SK-N-DZ (cell line): ENCODE measurements at places on chromosomes 12 and 14.

GRCh38 chr14:106681568-106681967, 1155.2 kb downstream of the TMEM121 start:
- DNase-seq: no peak

DNA sequence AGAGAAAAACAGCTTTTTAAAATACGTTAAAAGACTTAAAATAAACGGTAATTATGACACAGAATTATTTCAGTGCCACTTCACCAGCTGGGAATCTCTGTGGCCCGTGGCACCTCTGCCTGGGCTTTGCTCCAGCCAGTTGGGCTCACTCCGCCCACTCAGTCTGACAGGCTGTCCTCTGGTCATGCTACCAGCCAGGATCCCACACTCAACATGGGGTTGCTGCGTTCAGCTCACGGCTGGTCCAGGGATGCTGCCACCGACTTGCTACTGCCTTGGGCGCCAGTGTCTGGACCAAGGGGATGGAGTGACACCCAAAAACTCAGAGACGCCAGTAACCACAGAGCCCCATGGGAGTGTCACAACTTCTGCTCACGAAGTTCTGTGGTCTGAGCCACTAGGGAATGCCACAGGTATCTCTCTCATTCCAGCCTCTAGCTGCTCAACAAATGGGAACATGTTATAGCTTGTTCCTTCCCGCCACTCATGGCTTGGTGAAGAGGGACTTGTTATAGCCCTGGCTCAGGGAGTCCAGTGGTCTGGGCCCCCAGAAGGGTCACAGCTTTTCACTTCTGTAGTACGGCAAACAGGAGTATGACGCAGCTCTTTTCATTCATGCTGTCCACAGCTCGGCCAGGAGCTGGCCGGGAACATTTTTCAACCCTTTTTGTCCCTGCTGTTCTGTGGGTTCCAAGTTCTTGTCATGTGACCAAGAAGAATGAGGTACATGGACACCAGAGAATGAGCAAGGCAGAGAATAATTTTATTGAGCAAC, 23.4 kb upstream of the ATXN7L3B start:
- no peak for DNase-seq

GRCh38 chr14:21614240-21614639, 20.5 kb downstream of the OR10G2 start:
- DNase-seq: no peak

DNA sequence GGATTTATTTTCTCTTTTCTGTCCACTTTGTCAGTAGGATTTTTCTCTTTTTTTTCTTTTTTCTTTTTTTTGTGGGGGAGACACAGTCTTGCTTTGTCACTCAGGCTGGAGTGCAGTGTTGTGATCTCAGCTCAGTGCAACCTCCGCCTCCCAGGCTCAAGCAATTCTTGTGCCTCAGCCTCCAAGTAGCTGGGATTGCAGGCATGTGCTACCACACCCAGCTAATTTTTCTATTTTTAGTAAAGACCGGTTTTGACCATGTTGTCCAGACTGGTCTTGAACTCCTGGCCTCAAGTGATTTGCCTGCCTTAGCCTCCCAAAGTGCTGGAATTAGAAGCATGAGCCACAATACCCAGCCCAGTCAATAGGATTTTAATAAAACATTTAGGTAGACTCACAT, 21.0 kb upstream of the TBK1 start:
- no peak for DNase-seq

- no peak for DNase-seq
These were observed 3.1 kb downstream of the DIP2B start for GRCh38 chr12:50507930-50508329.

GRCh38 chr14:68794851-68795596, 2.2 kb upstream of the ZFP36L1 start:
- no peak for DNase-seq

DNA sequence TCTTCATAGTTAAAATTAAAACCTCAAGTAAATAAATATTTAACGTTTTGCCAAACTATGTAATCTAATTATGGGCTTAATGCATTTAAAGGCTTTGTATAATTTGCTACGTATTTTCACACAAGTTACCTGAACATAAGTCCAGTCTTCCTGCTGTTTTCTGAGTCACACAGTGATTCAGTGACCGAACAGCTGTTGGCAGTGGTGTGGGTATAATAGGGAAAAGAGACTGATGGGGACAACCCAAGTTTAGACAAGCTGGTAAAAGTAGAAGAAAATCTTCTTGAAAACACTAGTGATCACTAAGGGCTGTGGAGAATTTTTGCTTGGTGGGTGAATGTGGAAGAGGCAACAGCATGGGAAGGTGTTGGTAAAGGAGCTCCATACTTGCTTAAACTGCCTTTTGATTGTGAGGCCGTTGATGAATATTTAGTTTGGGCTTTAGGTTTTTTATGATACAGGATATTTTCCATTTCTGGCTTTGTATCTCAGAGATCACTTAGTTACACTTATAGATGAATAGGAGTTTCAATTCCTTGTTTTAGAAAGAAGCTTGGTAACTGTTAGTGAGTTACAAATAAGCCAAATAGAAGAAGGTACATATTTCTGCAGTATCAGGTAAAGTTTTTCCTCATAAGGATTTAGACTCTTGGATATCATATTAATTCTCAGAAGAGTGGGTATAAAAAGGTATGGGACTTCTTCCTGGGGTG, 23.9 kb downstream of the LRRK2 start:
- DNase-seq: no peak

DNA sequence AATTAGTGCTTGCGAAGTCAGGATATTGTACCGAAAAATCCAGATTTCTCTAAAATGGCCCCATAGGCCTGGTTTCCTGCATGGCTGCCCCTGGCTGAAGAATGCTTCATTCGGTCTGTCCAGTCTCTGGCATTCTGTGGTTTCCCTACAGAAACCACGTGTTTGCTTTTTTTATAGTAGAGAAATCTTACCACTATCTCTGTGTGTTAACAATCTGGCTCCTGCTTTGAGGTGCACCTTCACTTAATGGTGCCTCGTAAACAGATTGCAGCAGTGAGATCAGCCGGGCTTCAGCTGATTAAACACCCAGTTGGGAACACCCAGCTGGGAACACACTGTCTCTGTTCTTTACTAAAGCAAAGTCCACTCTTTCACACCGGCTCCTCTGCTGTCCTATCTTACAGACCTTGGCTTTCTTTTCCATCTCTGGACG, 6.7 kb upstream of the DNAAF2 start:
- DNase-seq: no peak

DNA sequence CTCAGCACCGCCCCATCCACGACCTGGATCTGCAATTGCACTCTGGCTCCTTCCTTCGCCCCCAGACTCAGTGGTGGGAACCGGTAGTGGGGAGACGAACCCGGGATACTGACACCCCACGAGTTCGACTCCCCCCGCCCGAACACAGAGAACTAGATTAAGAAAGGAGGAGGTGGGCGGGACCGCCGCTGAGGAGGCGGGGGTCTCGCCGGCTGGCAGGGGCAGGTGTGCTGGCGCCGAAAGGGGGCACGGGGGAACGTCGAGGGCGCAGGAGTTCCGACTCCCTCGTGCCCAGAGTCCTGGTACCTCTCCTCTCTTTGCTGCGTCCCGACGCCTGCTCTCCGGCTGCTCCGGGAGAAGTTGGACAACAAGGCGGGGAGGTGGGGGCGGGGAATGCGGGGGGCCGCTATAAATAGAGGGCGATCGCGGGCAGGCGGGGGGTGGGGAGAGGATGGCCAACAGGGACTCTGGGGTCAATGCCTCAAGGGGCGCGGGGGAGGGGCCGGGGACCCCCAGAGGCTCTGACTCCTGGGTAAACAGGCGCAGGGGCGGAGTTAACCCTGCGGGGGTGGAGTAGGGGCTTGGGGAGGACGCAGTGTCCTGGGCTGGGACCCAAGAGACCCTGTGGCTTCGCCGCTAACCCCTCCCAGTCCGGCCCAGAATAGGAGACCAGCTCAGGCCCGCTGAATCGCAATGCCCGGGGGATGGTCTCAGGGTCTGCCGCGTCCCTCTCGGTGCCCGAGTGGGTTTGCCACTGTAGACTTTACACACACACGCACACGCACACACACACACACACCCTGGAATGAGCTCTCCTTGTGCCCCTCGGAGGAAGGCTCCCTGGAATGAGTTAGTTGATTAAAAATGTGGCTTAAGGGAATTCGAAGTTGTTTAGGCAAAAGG, 761 bp upstream of the NDRG2 start:
- no peak for DNase-seq

- peak; percentile 65 for DNase-seq
These were observed 27.9 kb downstream of the IRF2BPL start for GRCh38 chr14:77000340-77001270.

DNA sequence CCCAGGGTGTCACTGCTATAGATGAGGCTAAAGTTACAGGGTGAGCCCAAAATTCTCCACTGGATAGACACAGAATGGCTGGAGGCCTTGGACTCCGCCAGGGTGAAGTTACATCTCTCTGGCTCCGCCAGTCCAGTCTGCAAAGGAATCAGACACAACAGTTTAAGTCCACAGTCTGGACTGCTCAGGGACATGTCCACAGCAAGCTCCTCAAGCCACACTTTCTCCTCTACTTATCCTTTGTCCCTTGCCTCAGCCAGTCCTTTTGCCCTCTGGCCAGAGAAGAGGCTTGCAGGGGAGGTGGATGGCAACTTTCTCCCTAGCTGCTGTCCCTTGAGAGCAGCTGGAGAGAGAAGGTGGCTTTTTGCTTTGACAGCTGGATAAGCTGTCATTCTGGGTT, 28.0 kb downstream of the PTPRB start:
- no peak for DNase-seq

- no peak for DNase-seq
These were observed 133.3 kb downstream of the DACT1 start for GRCh38 chr14:58771016-58771415.

GRCh38 chr12:40312982-40313576, 88.3 kb downstream of the LRRK2 start:
- no peak for DNase-seq

- DNase-seq: no peak
These were observed 50.9 kb upstream of the CPNE8 start for GRCh38 chr12:38956337-38956736.

- peak; percentile 80 for DNase-seq
These were observed 43.5 kb downstream of the TMX1 start for GRCh38 chr14:51283402-51284085.

GRCh38 chr12:70756791-70757190, 119.6 kb upstream of the PTPRB start:
- no peak for DNase-seq
